Mesenteric fat pad (tissue), 1 donor: ENCODE measurements at places on chromosomes 5 and 9. TPM values are rescaled to one million over a fixed set of nuclear protein-coding genes. Genes with fewer than 3 reads are reported as not detected.

NME5 gene
- total RNA-seq = 0.71 TPM

MARVELD2 gene
- 0.58 TPM for total RNA-seq

PCDHB11 gene
- total RNA-seq = 2.0 TPM

PDZD2 gene
- total RNA-seq = 58.5 TPM

SPARC gene
- total RNA-seq = 1,881 TPM

SV2C gene
- not detected for total RNA-seq

CDO1 gene
- total RNA-seq = 60.8 TPM

SPINK13 gene
- not detected for total RNA-seq

CDKN2AIPNL gene
- total RNA-seq = 19.5 TPM

CNTLN gene
- total RNA-seq = 7.1 TPM

TIMD4 gene
- total RNA-seq = not detected

DRD1 gene
- 1.1 TPM for total RNA-seq

PIP5KL1 gene
- total RNA-seq = 2.2 TPM

ACOT12 gene
- total RNA-seq = not detected

WDR38 gene
- total RNA-seq = not detected

ADAMTS12 gene
- 41.2 TPM for total RNA-seq

CDKN2B gene
- total RNA-seq = 68.7 TPM

KCNN2 gene
- total RNA-seq = not detected
